Fibroblast of skin of scalp (primary cell): ENCODE measurements at places on chromosomes 3 and 15.

- DNase-seq, result no peak
These were observed 28.0 kb upstream of the SLCO2A1 start for GRCh38 chr3:134057654-134058110.

- DNase-seq, result no peak
These were observed 116.9 kb downstream of the CD47 start for GRCh38 chr3:107973961-107974360.

GRCh38 chr15:62666046-62666445, 376.5 kb upstream of the TPM1 start:
- DNase-seq, result no peak

DNA sequence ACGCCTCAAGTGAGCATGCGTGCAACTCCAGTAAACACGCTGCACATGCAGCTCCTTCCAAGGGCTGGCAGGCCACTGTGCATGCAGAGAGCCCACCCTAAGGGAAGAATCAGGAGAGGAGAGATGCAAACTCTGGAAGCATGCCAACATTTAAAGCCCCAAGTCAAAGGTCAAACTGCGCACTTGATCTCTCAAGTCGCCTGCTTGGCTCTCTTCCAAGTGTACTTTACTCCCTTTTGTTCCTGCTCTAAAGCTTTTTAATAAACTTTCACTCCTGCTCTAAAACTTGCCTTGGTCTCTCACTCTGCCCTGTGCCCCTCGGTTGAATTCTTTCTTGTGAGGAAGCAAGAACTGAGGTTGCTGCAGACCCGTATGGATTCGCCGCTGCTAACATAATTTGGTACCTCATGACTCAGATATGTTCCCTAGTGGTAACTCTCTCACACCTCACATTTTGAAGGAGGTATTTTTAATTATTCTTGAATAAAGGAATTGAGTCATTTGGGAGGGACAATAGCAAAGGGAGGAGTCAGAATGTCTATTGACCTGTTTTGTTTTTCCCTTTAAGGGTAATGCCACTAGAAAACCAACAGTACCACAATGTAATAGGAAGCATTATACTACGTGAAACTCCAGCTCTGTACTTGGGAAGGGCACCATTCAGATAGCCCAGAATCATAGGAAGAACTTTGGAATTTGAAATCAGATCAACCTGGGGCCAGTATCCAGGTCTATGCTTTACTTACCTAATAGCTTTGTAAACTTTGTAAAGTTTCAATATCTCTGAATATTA, 19.6 kb upstream of the DGKG start:
- DNase-seq, result no peak

DNA sequence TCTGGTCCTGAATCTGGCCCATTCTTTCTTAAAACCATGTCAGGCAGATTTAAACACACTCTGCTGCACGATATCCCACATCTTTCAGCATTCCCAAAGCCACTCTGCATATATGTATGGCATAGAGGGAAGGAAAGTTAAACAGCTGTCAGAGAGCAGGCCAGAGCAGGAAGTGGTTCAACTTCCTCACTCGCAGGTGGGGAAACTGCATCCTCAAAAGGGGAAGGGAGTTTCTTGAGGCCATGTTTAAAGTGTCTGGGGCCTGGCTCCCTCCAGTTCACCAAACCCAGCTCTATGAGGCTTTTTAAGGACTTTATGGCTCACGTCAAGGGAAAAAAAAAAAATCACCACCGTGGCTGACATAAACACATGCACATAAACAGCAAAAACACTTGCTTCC, 123.1 kb downstream of the OPA1 start:
- DNase-seq, result no peak

GRCh38 chr3:52494445-52494844, 693 bp upstream of the STAB1 start:
- no peak for DNase-seq

DNA sequence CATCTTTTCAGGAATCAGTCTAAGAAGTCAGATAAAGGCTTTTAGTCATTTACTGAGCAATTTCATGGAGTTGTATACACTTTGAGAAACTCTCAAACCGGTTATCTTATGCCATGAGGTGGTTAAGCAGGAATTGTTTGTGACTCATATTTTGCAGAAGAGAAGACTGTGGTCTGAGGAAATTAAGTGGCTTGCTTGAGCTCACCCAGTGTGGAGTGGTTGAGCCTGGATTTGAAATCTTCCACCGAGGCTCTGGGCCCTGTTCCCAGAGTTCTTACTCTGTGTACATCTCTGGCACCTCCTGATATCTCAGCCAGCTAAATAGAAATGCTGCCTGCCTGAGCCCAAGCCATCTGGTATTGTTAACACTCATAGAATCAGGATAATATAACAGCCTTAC, 37.8 kb upstream of the BCL6 start:
- peak; percentile 82 for DNase-seq

- DNase-seq, result no peak
These were observed 32.2 kb upstream of the RBP1 start for GRCh38 chr3:139571711-139572110.

GRCh38 chr3:124362455-124362854, 367.8 kb upstream of the UMPS start:
- DNase-seq, result no peak

GRCh38 chr15:52789008-52789600, 1.0 kb downstream of the ONECUT1 start:
- DNase-seq, result no peak

DNA sequence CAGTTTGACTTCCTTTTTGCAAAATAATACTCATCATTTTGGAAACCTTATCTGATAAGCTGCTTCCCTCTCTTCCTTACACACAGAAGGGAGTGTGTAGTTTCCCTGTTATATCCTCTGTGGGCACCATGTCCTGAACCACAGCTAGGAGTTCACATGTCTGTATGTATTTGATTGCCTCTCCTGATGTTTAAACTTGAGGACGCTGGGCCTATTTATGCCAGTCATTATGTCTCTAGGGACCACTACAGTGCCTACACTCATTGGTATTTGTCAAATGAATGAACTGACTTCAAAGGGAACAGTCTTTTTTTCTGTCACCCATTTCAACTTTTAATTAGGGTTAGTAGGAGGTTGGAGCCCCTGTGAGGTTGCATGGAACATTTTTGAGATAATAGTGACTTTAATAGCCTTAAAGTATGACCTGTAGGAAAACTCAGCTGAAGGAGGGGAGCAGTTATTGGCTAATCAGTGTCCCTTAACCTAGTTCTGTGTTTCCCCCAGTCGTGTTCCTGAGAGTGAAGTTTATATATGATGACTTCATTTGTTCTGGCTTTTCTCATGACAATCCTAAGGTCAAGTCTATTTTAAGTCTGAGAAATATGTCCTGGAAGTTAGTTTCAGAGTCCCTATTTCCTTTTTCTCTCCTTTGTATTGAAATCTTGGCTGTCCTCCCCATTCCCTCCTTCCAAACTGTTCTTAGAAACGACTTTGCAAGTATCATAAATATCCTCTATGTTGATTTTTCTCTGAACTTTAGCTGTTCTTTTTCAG, 28.9 kb downstream of the PDE8A start:
- DNase-seq, result peak; percentile 51
